NCI-H524 treated with DMSO at 0.1 percent for 48 hours (cell line): ENCODE measurements at places on chromosomes 6 and 20.

- no peak for DNase-seq
These were observed 67.4 kb downstream of the KIF16B start for GRCh38 chr20:16505894-16506293.

DNA sequence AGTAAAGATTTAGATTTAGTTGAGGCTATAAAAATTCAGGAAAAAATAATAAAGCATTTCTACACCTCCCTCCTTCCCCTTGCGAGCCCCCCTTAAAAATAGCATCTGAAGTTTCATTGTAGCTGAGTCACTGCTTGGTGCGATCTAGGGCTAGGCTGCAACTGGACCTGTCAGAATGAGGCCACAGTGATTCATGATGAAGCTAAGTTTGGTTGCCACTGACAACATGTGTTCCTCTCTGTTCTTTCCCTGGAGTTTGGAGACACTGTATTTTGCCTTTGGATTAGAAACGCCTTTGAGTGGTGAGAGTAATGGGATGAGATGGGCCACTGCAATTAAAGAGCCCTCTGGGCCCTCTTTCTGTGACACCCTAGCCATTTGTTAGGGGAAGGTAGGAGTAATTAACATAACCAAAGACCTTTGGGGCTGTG is 334.1 kb downstream of the NRN1 start:
- DNase-seq = no peak

- no peak for DNase-seq
These were observed 10.4 kb upstream of the THBS2 start for GRCh38 chr6:169263836-169264608.

GRCh38 chr6:100344321-100344720 is 120.4 kb downstream of the SIM1 start:
- DNase-seq = no peak

- peak; percentile 83 for DNase-seq
These were observed 58.7 kb downstream of the CD40 start for GRCh38 chr20:46176739-46177378.

- no peak for DNase-seq
These were observed 40.8 kb downstream of the SMAP1 start for GRCh38 chr6:70708448-70708847.

- no peak for DNase-seq
These were observed 28.6 kb downstream of the PMEPA1 start for GRCh38 chr20:57680934-57681914.

- no peak for DNase-seq
These were observed 85.3 kb upstream of the SCP2D1 start for GRCh38 chr20:18728165-18728869.

GRCh38 chr6:136506124-136506799 is 44.0 kb downstream of the MAP7 start:
- no peak for DNase-seq

GRCh38 chr6:149160943-149161342 is 156.6 kb upstream of the TAB2 start:
- no peak for DNase-seq

- DNase-seq = no peak
These were observed 612.4 kb upstream of the IMPG1 start for GRCh38 chr6:76684875-76685274.

DNA sequence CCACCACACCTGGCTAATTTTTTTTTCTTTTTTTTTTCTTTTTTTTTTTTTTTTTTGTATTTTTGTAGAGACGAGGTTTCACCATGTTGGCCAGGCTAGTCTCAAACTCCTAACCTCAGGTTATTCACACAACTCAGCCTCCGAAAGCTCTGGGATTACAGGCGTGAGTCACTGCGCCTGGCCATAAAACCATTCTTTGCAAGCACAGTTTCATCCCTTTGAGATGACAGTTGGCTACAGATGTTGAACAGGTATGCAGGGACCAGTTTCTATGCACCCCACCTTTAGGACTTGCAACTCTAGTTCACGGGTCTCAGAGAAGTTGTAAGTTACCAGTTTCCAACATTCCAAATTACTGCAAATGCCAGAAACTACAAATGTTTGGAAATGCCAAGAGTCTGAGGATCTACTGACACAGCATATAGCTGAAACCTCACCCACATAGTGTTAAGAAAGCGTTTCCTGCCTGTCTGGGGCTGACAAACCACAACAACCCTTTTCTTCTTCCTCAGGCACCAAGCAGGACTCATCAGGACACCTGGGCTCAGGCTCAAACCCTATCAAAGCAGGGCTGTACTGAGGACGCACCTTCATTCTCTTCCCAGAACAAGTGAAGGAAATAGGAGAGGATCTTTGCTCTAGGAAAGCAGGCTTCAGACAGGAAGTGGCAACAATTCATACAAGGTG is 22.9 kb downstream of the ARHGAP18 start:
- no peak for DNase-seq

- DNase-seq = no peak
These were observed 120.7 kb downstream of the MTFR2 start for GRCh38 chr6:136129365-136129764.

DNA sequence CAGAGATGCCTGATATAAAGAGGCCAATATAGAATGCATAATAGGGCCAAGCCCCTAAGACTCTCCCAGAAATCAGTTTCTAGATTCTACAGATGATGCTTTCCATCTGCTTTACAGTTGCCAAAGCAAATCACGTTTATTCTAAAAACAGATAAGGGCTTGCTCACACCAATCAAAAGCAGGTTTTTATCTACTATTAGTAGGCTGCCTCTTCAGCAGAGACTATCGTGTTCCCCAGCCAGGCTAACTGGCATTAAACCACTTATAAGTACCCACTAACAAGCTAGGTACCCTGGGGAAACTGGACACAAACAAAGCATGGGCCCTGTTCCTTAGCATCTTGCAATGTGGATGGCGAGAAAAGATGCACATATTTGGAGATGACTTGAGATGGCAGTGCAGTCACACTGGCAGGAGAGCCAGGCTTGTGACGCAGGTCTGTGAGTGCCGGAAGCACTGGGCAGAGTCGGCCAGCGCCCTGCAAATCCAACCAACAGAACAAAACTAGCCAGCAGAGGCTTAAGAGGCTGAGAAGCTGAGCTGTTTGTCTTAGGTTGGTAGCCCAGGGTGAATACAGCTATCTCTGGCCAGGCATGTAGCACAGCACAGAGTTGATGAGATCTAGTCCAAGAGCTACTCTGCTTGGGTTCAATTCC is 73.4 kb downstream of the GFOD1 start:
- no peak for DNase-seq

DNA sequence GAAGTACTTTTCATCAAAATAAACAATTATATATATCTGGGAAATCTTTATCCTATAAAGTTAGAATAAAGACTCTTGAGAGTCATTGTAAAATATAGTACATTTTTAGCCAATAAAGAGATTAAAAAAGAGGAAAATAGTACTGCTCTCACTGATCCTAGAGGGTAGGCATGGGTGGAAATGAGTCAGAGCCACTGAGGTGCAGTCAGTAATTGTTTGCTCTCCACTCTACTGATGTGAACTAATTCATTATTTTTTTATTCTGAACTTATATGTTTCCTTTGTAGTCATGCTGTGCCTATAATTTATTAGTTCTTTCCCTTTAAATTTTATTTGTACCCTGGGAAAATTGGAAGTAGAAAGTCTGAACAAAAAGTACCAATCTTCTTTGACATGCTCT is 1359.4 kb upstream of the GJE1 start:
- DNase-seq = no peak

DNA sequence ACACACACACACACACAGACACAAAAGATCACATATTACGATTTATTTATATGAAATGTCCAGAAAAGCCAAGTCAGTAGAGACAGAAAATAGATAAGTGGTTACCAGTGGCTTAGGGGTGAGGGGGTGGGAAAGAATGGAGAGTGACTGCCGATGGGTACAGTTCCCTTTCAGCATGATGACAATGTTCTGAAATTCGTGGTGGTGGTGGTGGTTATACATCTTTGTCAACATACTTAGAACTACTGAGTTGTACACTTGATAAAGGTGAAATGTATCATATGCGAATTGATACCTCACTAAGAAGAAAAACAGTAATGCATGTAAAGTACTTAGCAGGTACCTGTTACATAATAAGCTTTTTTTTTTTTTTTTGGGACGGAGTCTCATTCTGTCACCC is 124.3 kb downstream of the SCAF8 start:
- DNase-seq = no peak

DNA sequence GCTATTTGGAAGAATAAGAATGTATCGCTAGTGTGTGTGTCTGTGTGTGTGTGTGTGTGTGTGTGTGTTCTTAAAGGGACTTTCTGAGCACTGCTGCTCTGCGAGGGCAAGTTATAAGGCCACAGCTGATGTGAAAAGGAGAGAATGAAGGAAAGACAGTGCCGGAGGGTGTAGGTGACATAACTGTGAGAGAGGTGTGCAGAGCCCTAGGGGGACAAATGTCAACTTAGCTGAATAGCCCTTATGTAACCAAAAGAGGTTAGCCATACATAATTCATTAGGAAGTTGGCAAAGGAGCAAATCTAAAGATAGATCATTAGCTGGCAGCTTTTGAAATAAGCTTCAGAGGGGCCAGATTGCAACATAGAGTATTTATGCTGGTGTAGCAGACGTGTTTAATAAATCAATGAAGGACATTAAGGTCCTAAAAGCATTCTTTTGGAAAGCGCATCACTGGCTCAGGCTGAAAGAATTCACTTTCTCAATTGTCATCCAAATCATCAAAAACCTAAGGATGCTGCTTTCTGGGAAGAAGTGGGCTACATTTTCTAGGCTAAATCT is 81.0 kb downstream of the NDUFAF5 start:
- DNase-seq = no peak

DNA sequence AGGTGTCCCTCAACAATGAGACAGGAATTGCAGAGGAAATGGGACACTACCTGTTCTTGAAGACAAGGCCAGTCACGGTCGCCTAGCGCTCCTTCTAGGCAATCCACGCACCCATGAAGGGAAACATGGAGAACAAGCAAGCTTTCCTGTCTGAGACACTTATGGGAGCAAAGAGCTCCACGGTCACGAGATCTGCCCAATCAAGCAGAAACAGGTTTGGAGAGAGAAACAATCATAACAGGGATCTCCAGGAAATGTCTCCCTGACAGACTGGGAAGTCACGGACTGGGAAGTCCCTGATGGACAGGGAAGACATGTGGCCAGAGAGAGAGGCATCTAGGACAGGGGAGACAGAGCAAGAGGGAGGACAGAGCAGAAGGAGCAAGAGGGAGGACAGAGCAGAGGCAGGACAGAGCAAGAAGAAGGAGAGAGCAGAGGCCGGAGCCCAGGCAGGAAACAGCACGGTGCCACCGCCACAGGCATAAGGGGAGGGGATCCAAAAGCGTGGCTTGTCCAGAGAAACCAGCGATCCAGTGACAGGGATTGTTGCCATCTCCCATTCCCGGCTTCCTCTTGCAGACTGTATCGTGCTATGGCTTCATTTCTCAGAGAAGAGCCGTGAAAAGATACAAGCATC is 167.8 kb upstream of the ZNF337 start:
- no peak for DNase-seq

GRCh38 chr20:18795366-18795765 is 18.2 kb upstream of the SCP2D1 start:
- DNase-seq = no peak

DNA sequence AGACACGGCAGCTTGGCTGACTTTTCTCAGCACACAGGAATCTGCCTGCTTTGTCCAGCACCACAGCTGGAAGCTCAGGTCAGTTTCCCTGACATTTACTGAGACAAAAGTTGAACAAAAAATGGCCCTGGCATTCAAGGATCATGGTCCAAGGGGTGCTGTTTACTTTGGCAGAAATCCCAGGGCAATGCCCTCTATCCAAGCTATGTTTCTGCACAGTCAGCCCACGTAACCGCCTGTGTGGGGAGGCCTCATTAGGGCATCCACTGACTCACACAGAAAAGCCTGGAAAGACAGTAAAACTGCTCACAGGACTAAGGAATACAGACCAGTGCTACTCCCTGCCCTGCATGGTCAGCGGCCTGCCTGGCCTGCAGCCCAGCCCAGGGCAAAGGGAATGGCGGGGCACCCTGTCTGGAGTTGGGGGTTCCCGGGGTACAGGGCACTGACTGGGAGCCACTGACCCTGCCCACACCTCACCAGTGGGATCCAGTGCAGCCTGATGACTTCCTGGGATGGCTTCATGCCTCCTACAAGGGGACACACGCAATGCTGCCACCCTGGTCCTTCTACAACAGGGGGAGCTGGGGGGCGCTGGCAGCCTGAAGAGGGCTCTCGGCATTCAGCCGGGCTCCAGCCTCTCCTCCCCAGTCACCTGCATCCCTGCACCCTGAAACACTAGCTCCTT is 77.1 kb downstream of the NINL start:
- DNase-seq = no peak

DNA sequence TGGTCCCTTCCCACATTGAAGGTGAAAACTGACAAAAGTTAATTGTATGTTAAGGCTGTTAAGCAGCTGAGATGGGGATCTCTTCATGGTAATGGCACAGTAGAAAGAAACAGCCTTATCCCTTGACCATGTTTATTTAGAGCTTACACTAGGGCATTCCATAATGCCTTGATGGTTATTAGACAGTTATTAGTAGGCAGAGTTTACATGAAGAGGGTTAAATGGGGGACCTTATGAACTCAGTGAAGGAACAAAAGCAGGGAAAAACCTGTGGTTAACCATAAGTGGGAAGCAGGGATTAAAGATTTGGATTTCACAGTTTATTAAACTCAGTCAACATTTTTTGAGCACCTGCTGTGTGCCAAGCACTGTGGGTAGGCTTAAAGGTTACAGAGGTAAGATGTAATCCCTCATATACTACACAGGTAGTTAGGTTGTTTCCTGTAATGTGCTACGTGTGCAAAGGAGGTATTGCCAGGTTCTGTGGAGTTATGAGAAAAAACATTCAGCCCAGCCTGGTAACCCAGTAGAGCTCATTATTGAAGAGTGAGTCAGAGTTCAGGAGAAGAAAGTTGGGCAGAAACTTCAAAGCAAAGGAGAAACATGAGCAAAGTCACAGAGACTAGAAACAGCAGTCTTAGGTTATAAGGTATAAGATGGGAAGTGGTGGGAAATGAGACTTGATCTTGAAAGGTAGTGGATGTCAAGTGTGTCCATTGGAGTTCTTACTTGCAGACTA is 32.3 kb upstream of the GNRH2 start:
- DNase-seq = no peak
